PC-3 (cell line): ENCODE measurements at places on chromosomes 3 and 15. TPM values are rescaled to one million over a fixed set of nuclear protein-coding genes. Genes with fewer than 3 reads are reported as not detected.

- no peaks in the 10 kb centered on the region for H3K27me3 ChIP-seq
- no peaks in the 10 kb centered on the region for H3K36me3 ChIP-seq
- peaks cover 7% of the 10 kb centered on the region for H3K4me1 ChIP-seq
These were observed 54.3 kb downstream of the DNAJB8 start for GRCh38 chr3:128412180-128413002.

GRCh38 chr3:156150434-156151066, 30.2 kb downstream of the KCNAB1 start:
- peak; percentile 82 for DNase-seq
- no peaks in the 10 kb centered on the region for H3K36me3 ChIP-seq
- no peak overlapping the region for H3K4me3 ChIP-seq
- H3K27ac ChIP-seq = no peak overlapping the region

DNA sequence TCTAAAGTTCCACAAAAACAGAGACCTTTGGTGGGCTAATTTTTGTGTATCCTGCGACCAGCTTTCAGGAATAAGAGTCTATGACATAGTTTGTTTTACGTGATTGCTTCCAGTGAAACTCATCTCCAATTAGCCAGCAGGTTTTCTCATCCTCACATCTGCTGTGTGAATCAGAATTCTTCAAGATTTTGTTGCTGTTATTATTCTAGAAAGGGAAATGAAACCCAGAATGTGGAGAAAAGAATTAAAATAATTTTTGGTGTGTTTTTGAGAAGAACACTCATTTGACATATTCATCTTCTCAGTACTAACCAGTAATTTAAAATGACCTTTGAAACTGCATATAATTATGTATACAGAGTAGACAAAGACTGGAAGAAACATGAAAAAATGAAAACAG, 175.9 kb downstream of the USP13 start:
- no peaks in the 10 kb centered on the region for H3K27me3 ChIP-seq
- H3K4me1 ChIP-seq = no peaks in the 10 kb centered on the region
- H3K27ac ChIP-seq = no peak overlapping the region
- no peaks in the 10 kb centered on the region for H3K36me3 ChIP-seq
- no peak for DNase-seq
- no peak overlapping the region for H3K4me3 ChIP-seq

DNA sequence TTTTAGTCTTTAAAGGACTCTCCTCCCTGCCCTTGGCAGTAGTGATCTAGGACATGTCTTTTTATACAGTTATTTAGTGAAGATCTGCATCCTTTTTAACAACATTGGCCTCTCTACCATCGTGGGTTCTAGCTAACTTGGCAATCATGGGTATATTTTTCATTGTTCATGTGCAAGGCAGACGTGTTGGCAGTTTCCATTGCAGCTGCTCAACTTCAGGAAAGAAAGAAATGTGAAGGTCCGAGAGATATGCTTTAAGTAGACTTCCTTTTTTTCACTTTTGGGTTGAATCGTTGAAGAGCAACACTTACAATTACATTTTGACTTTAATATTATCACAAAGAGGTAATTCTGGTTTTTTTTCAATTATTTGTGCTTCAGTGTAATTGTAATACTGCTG, 172.6 kb downstream of the SATB1 start:
- peaks cover 7% of the 10 kb centered on the region for H3K4me1 ChIP-seq
- no peak overlapping the region for H3K4me3 ChIP-seq

DNA sequence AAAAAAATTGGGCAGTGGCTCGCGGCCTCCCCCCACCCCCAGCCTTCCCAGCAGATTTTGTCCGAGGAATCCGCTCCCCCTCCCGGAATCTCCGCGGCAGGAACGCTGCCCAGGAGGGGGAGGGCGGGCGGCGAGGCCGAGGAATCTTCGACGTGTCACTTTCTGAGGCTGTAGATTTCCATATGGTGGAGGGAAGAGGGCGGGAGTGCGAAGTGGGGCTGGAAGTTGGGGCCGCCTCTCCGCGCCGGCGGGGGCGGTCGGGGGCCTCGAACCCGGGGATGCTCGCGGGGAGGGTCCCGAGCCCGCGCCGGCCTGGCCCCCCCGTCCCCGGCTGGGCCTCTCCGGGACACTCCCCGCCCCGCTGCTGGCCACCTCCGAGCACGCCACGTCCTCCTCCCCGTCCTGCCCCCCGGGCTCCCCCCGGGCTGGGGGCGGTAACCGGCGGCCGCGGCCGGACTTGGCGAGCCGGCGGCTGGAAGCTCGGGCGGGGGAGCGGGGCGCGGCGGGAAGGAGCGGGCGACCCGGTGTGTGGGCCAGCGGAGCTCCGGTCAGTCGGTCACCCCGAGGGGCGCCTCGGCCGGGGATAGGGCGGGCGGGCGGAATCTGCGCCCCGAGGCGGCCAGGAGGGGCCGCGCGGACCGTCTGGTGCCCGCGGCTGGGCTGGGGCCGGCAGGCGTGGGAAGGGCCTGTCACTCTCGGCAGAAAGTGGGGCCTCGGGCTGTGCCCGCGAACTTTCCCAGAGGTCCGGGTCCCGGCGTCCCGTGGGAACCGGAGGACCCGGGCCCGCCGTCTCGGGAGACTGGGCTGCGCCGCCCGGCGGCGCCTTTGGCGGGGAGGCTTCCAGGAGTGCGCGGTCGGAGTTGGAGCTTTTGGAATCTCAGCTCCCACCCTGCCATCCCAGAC, 951 bp downstream of the FNDC3B start:
- H3K4me3 ChIP-seq = peak overlapping the region; percentile 95
- H3K27me3 ChIP-seq = no peaks in the 10 kb centered on the region

Gene TUSC7
- not detected in 2 replicates for total RNA-seq

Gene EFHB
- not detected in 2 replicates for total RNA-seq

Gene GASK1A
- 1.9 and 2.5 TPM in 2 replicates for total RNA-seq

Gene ZBTB47
- 9.5 and 10.8 TPM in 2 replicates for total RNA-seq
